Right atrium auricular region (tissue), 2 donors: ENCODE measurements at places on chromosomes 5 and 9. TPM values are rescaled to one million over a fixed set of nuclear protein-coding genes. Genes with fewer than 3 reads are reported as not detected.

Gene LEAP2
- not detected for total RNA-seq

Gene PPIC
- 55.0 TPM for total RNA-seq

GRCh38 chr9:89505911-89506310 is 8.0 kb upstream of the SEMA4D start:
- H3K27ac ChIP-seq = no peak overlapping the region
- H3K27me3 ChIP-seq = no peaks in the 10 kb centered on the region
- H3K4me1 ChIP-seq = no peaks in the 10 kb centered on the region
- H3K4me3 ChIP-seq = no peak overlapping the region
- no peaks in the 10 kb centered on the region for H3K36me3 ChIP-seq

DNA sequence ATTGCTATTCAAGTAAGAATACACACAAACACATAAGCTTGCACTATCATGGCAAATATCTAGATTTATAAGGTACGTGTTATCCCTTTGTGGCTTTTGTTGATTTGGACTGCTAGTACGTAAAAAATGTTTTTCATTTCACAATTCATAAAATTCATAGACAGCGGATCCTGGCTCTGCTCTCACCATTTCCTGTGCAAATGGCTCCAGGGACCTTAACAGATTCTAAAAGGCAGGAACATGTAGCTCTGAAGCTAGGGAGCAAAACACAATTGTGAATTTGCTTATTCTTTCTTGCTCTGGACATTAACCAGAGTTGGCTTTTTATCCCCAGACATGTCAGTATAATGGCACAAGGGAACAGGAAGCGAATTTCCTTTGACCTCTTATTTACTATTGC is 1019.9 kb upstream of the WWC1 start:
- DNase-seq = no peak
- no peaks in the 10 kb centered on the region for H3K27me3 ChIP-seq
- no peak overlapping the region for H3K27ac ChIP-seq
- H3K4me3 ChIP-seq = no peak overlapping the region
- no peaks in the 10 kb centered on the region for H3K4me1 ChIP-seq
- no peaks in the 10 kb centered on the region for H3K36me3 ChIP-seq

DNA sequence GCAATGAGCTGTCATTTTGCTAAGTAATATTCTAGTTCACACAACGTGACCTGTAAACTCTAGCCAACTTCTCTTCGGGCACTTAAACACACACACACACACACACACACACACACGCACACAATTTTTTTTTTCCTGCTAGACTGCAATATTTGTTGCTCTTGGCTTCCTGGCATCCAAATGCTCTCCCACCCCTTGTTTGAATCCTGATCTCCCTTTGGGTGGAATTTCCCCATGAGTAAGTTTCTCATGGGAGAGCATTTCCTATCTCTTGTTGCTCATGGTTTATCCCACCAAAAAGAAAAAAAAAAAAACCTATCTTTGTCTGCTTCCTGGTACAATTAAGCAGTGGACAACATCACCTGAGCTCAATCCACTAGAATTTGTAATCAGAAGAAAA is 54.7 kb upstream of the TSLP start:
- H3K27me3 ChIP-seq = no peaks in the 10 kb centered on the region
- no peak for DNase-seq
- H3K4me3 ChIP-seq = no peak overlapping the region
- H3K36me3 ChIP-seq = no peaks in the 10 kb centered on the region
- no peak overlapping the region for H3K27ac ChIP-seq
- H3K4me1 ChIP-seq = no peaks in the 10 kb centered on the region

GRCh38 chr5:213803-214395 is 4.1 kb downstream of the CCDC127 start:
- H3K4me3 ChIP-seq = no peak overlapping the region
- peaks cover 11% of the 10 kb centered on the region for H3K36me3 ChIP-seq
- no peaks in the 10 kb centered on the region for H3K27me3 ChIP-seq
- H3K27ac ChIP-seq = no peak overlapping the region

Gene SH3TC2
- 13.1 TPM for total RNA-seq

- no peak for DNase-seq
- H3K27me3 ChIP-seq = no peaks in the 10 kb centered on the region
- no peaks in the 10 kb centered on the region for H3K36me3 ChIP-seq
- no peaks in the 10 kb centered on the region for H3K4me1 ChIP-seq
These were observed 24.4 kb upstream of the RASA1 start for GRCh38 chr5:87243161-87243844.

- no peaks in the 10 kb centered on the region for H3K36me3 ChIP-seq
- DNase-seq = no peak
- H3K4me3 ChIP-seq = no peak overlapping the region
These were observed 1979.1 kb upstream of the CDH9 start for GRCh38 chr5:29017501-29017900.

- H3K27me3 ChIP-seq = no peaks in the 10 kb centered on the region
- H3K4me3 ChIP-seq = no peak overlapping the region
- no peaks in the 10 kb centered on the region for H3K36me3 ChIP-seq
- DNase-seq = peak; percentile 26
- no peak overlapping the region for H3K27ac ChIP-seq
- no peaks in the 10 kb centered on the region for H3K4me1 ChIP-seq
These were observed 70.2 kb upstream of the ADAMTS2 start for GRCh38 chr5:179415291-179416060.

GRCh38 chr5:73826301-73827105 is 200.5 kb downstream of the ARHGEF28 start:
- H3K4me3 ChIP-seq = no peak overlapping the region
- no peak overlapping the region for H3K27ac ChIP-seq
- H3K36me3 ChIP-seq = no peaks in the 10 kb centered on the region
- DNase-seq = no peak

DNA sequence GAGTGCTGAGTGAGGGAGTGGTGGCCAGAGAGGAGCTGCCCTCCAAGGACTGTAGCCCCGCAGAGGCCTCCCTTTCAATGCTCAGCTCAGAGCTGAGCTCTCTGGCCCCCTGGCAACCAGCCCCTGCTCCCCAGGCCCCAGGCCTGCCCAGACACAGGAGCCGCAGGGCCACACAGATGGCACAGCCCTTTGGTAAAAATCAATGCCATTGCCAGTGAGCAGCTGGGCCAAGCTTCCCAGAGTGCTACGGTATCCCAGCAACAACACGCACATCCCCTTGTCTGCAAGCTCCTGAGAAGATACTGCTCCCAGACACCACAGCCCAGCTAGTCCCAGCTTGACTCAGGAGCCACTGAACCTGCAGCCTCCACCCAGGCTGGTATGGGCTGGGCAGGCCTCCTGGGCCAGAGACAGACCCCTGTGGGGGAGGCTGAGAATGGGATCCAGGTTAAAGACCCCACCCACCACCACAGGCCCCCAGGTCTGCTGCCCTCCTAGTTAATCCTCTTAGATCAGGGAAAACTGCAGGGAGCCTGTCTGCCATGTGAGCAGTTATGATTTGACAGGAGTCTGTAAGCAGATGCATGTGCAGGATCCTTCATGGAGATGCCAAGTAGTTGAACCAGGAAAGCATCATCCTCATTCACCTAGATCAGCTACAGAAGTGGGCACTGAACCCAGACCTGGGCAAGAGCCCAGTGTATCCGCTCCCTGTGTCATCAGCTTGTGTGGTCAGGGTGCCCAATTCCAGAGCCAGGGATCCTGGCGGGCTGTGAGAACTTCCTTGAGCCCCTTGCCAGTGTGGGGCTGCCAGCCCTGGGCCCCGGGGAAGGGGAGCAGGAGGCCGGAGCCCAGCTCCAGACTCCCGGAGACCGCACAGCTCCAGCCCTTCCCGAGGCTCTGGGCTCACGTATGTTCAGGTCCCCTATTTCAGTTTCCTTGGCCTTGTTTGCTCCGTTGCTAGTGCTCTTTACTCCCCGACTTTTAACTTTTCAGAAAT is 26.7 kb upstream of the ADAMTS2 start:
- H3K36me3 ChIP-seq = no peaks in the 10 kb centered on the region
- H3K27ac ChIP-seq = no peak overlapping the region
- no peak for DNase-seq

DNA sequence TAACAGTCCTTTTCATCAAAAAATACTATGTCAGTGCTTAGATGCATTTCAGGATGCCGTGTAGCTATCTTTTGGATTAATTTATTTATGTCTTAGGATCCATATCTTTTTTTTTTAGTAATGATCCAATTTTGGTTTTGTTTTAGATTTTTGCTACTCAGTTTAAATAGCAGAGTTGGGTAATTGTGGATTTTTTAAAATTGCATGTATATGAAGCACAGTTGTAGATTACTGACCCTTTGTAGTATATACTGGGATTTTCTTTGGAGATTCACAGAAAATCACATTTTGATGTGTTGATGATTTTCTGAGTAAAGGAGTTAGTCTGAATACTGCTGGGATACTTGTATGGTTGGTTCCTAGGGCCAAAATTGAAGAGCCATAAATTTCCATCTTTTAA is 111.8 kb downstream of the NIPBL start:
- no peaks in the 10 kb centered on the region for H3K4me1 ChIP-seq
- DNase-seq = no peak
- no peak overlapping the region for H3K27ac ChIP-seq
- no peaks in the 10 kb centered on the region for H3K27me3 ChIP-seq
- H3K4me3 ChIP-seq = no peak overlapping the region
- no peaks in the 10 kb centered on the region for H3K36me3 ChIP-seq

GRCh38 chr5:178201927-178202235 is 2.5 kb upstream of the HNRNPAB start:
- H3K4me1 ChIP-seq = peaks cover 15% of the 10 kb centered on the region
- no peaks in the 10 kb centered on the region for H3K27me3 ChIP-seq
- H3K4me3 ChIP-seq = no peak overlapping the region
- peaks cover 11% of the 10 kb centered on the region for H3K36me3 ChIP-seq
- no peak overlapping the region for H3K27ac ChIP-seq

DNA sequence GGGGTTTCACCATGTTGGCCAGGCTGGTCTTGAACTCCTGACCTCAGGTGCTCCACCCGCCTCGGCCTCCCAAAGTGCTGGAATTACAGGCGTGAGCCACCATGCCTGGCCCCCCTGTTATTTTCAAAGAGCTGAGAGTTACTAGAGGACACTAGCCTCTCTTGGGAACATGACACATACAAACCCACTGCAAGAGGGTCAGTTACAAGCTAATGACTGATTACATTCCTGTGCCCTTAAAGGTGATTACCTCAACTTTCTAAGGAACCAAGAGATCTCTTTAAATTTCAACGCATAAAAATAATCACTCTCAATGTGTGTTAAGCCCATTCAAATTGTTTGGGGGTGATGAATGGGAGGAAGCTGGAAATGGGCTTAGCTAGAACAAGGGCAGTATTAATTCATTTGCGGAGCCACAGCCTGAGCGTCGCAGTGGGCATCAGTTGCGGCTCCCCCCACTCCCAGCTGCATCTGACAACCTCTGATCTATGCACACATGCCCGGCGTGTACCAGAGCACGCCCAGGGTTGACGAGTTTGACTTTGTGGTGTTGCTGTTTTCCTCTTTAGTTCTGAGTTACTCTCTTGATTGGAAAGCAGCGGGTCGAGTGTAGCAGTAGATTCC is 146.9 kb downstream of the GOLPH3 start:
- no peak for DNase-seq
- peak overlapping the region; percentile 12 for H3K4me3 ChIP-seq
- H3K27me3 ChIP-seq = no peaks in the 10 kb centered on the region
- peaks cover 60% of the 10 kb centered on the region for H3K4me1 ChIP-seq
- H3K36me3 ChIP-seq = no peaks in the 10 kb centered on the region
- peak overlapping the region; percentile 65 for H3K27ac ChIP-seq

DNA sequence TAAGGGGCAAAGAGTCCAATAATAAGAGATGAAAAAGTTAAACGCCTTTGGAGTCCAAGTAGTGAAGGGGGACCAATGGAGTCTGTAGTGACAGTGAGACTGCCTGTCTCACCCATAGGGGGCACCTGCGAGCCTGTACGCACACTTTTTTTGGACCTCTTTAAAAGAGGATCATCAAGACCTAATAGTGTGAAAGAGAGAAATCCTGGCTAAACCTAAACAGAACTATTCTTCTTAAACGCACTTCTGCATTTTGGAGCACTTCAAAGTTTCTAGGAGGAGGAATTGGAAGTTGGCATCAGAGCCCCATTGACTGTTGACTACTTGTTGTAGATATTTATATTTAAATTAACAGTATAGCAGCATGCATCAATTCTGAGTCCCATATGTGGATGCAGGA is 636.1 kb upstream of the KLF4 start:
- no peaks in the 10 kb centered on the region for H3K4me1 ChIP-seq
- H3K27me3 ChIP-seq = no peaks in the 10 kb centered on the region

Gene GHR
- 10.8 TPM for total RNA-seq

GRCh38 chr5:149069711-149070110 is 6.8 kb upstream of the SH3TC2 start:
- DNase-seq = no peak
- no peaks in the 10 kb centered on the region for H3K36me3 ChIP-seq
- peak overlapping the region; percentile 31 for H3K27ac ChIP-seq
- H3K4me3 ChIP-seq = no peak overlapping the region
- peaks cover 21% of the 10 kb centered on the region for H3K4me1 ChIP-seq

Gene TMEM232
- 1.1 TPM for total RNA-seq

Gene OBP2B
- total RNA-seq = not detected

GRCh38 chr5:73591102-73591695 is 25.7 kb downstream of the UTP15 start:
- no peaks in the 10 kb centered on the region for H3K4me1 ChIP-seq
- H3K36me3 ChIP-seq = no peaks in the 10 kb centered on the region
- no peak for DNase-seq
- no peak overlapping the region for H3K27ac ChIP-seq

Gene TERT
- not detected for total RNA-seq

Gene GRXCR2
- 0.24 TPM for total RNA-seq

GRCh38 chr9:92265154-92265553 is 28.3 kb downstream of the IARS1 start:
- peaks cover 99% of the 10 kb centered on the region for H3K36me3 ChIP-seq
- DNase-seq = no peak
- H3K27me3 ChIP-seq = no peaks in the 10 kb centered on the region
- no peak overlapping the region for H3K27ac ChIP-seq
- no peak overlapping the region for H3K4me3 ChIP-seq

GRCh38 chr5:104111632-104112031 is 549.0 kb upstream of the NUDT12 start:
- DNase-seq = no peak
- no peaks in the 10 kb centered on the region for H3K27me3 ChIP-seq
- no peaks in the 10 kb centered on the region for H3K36me3 ChIP-seq
- no peak overlapping the region for H3K27ac ChIP-seq
- no peaks in the 10 kb centered on the region for H3K4me1 ChIP-seq

GRCh38 chr5:67921004-67921601 is 294.5 kb upstream of the PIK3R1 start:
- no peak for DNase-seq
- no peaks in the 10 kb centered on the region for H3K27me3 ChIP-seq
- H3K27ac ChIP-seq = no peak overlapping the region
- no peak overlapping the region for H3K4me3 ChIP-seq

- no peaks in the 10 kb centered on the region for H3K4me1 ChIP-seq
- H3K27ac ChIP-seq = no peak overlapping the region
- no peaks in the 10 kb centered on the region for H3K27me3 ChIP-seq
- DNase-seq = no peak
- H3K4me3 ChIP-seq = no peak overlapping the region
- H3K36me3 ChIP-seq = no peaks in the 10 kb centered on the region
These were observed 26.9 kb upstream of the RNF38 start for GRCh38 chr9:36426945-36427344.

DNA sequence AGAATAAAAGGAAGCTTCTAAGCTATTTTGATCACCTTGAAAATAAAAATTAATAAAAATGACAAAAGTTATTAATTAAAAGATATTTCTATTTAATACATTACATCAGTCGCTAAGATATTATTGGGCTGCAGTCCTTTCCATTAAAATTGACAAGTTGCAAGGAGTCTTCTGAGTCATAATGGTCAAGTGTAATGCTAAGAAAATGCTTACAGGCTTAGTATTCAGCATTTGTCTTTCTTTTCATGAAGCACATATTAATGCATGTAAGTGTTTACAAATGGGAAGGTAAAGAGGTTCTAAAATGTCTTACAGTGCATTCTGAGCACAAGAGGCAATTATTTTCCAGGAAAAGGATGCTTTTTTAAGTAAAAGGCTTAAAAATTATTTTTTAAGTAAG is 17.3 kb downstream of the SPINK9 start:
- no peak overlapping the region for H3K4me3 ChIP-seq
- H3K4me1 ChIP-seq = no peaks in the 10 kb centered on the region
- H3K36me3 ChIP-seq = no peaks in the 10 kb centered on the region
- DNase-seq = no peak
- H3K27me3 ChIP-seq = no peaks in the 10 kb centered on the region
